Naive thymus-derived CD4-positive, alpha-beta T cell (primary cell): ENCODE measurements at places on chromosomes 2 and 18. TPM values are rescaled to one million over a fixed set of nuclear protein-coding genes. Genes with fewer than 3 reads are reported as not detected.
A peak's percentile ranks its signal among the peaks of the same experiment; 100 is the strongest.

GRCh38 chr18:79635427-79635726 is 44.2 kb upstream of the CTDP1 start:
- no peak for DNase-seq

DNA sequence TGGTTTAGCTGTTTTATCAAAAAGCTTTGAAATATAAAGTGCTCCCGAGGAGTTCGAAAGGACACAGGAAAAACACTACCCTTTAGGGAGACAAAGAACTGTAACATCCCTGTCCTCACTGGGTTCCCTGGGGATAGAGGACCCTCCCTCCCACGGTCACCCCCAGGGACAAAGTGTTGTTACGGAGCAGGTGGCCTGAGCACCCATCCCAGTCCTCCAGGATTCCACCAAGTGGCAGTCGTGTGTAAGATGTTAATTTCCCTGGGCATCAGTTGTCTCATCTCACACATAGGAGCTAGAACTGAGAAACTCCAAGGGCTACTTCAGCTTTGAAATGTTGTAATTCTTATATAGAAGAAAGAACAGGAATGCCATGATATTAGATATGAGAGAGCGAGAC is 137.7 kb downstream of the ALK start:
- no peak for DNase-seq

DNA sequence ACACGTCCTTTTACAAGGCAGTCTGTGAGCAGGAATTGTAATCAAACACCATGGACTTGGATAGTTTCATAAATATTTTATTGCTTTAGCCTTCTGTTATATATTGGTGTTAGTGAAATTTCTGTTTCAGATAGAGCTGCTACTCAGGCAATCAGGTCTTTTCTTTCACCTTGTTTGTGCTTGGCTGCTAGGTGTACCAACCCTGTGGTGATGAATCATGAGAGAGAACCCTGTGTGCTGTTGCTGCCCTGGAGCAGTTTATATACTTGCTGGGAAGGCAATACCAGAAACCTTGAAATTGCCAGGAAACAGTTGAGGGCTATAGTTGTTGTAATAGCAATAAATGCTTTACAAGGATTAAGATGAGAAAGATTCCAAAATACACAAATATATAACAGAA is 84.5 kb downstream of the FSHR start:
- DNase-seq, result no peak

DNA sequence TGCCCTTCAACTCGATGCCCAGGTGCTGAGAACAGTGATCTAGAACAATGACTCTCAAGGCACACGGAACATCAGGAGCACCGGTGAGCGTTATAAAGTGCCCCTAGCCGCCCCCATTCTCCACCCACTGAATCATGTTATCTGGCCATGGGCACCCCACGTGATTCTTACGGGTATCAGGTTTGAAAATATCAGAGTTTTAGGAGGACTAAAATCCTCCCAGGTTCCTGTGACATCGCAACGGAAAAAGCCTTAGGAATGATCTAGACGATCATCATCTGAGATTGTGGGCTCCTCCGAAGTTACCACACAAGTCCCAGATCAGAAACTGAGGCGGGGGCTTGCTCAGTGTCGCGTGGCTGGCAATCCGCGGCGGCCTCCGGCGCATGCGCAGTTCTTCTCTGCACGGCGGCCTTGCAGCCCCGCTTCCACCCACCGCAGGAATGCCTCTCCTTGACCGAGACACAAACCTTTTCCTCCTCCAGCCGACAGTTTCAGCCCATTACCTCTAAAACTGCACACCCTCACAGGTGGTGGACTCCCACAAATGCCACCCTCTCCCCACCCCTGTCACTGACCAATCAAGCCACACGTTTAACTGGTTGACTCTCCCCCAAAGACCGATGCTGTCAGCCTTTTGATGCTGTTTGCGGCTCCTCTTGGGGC is 5.8 kb upstream of the MRPL33 start:
- peak; percentile 38 for DNase-seq

Gene CNGA3
- not detected in 2 replicates for total RNA-seq

DNA sequence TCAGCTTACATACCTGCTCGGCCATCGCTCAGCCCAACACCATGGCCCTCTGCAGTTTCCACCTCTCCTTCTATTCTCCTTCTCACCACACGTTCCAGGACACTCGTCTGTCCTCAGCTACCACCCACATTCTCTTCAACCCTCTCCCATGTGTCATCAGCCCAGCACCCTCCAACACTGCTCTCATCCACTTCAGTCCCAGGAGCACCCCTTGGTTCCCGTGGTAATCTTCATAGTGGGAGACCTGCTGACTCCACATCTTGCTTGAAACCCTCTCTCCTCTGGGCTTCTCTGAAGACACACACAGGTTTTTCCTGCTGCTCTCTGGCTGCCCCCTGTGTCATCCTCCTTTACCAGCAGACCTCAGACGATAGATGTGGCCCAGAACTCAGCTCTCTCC is 228.7 kb downstream of the GBX2 start:
- DNase-seq, result no peak

- no peak for DNase-seq
Observed at GRCh38 chr2:46229134-46230063, 67.8 kb upstream of the EPAS1 start.

Gene NEUROD1
- not detected for total RNA-seq

Gene POTEI
- total RNA-seq, result not detected

DNA sequence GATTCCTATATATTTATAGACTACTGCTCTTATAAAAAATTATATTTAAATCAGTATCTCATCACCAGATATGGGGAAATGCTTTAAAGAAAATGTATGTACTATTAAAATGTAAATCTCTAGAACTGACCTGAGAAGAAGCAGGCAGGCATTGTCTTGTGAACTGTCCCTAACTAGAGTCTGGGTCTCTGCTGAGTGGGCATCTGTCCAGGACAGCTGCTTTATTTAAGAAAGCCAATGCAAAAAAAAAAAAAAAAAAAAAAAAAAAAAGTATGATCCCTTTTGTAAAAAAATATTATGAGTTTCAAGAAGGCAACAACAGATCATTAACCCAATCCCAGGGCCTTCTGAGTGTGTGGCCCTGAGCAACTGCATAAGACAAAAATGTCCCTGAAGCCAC is 66.0 kb downstream of the PAX3 start:
- DNase-seq, result no peak

GRCh38 chr2:99554238-99554637 is 64.4 kb upstream of the REV1 start:
- no peak for DNase-seq

- DNase-seq, result no peak
Observed at GRCh38 chr2:203849010-203849409, 18.6 kb upstream of the CTLA4 start.

DNA sequence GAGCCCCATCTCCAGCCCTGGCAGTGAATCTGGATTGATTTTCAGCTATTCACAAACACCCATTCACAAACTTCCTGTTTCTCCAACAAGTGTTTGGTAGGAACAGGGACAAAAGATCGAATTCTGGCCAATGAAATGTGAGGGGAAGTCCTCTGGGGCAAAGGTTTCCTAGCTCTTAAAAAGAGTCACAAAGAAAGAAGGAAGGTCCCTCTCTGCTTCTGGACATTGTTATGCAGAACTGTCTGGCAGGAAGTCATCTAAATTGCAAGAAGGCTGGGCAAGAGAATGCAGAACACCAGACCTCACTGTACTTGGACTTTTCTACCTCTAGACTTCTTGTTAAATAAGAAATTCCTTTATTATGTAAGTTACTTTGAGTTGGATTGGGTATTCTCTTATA is 137.3 kb downstream of the CCDC148 start:
- DNase-seq, result no peak
